PC-9 (cell line): ENCODE measurements at places on chromosomes 2 and 18. TPM values are rescaled to one million over a fixed set of nuclear protein-coding genes. Genes with fewer than 3 reads are reported as not detected.

DNA sequence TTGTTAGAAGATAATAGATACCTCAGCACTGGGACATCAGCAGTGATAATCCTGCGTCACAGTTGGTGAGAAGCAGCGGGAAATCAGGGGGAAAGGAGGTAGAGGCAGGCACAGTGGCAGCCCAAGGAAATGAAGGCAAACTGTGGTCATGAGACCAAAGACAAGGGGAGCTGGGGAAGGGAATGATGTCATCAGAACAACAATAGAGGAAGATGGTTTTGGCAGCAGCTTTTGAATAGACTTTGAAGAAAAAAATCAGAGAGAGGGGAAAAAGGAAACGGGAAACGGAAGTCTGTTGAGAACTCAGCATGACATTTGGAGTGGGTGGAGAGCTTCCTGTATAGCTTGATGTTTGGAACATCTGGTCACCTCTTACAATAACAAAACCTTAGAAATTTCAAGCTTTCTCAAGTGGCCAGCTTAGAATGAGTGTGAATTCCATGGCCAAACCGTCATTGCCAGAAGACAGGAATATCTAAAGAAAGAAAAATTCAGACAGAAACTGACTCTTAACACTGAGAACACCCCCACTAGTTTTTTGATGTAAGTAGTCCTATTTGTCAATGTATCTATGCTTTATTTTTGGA lies 18.4 kb upstream of the YES1 start:
- no peak for DNase-seq

Gene HNRNPA3
- total RNA-seq = 245 and 290 TPM in 2 replicates

DNA sequence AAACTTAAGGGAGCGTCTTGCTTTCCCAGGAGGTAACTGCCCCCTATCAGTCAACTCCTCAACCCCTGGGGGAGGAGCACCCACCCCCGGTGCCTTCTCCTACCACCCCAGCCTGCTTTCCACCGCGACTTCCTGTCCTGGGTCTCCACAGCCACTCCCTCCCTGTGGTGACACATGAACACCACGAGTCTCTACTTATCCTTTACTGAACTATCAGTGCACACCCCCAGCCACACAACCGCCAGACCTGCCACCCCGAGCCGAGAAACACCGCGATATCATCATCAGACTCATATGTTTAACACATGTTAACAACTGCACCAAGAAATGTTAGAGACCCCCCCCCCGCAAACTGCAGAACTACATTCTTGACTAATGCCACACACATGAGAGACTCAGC lies 43.3 kb downstream of the LONRF2 start:
- no peak for DNase-seq

GRCh38 chr2:148720501-148721001 lies 76.0 kb downstream of the EPC2 start:
- DNase-seq = no peak

Gene VIT
- not detected in 2 replicates for total RNA-seq

GRCh38 chr2:130872741-130873125 lies 36.0 kb downstream of the ARHGEF4 start:
- no peak for DNase-seq

- DNase-seq = no peak
Observed at GRCh38 chr2:15547115-15547876, 13.8 kb downstream of the NBAS start.

GRCh38 chr18:71237641-71238040 lies 948.8 kb downstream of the SOCS6 start:
- DNase-seq = no peak

GRCh38 chr2:170190172-170190571 lies 12.2 kb downstream of the MYO3B start:
- DNase-seq = no peak

DNA sequence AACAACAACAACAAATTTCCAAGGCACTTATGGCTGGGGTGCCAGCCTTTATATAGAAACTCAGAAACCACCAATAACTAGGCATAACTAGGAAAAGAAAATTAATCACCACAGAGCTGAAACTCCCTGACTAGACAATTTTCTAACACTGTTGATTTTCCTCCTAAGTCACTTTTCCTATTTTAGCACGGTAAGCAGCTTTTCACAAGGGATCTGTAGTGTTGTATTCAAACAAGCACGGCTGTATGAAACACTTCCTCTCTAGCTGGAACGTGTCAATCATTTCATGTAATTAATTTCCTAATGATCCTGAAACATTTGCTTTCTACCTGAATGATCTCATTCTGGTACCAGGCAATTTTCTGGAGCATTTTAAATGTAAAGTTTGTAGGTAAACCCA lies 645.0 kb downstream of the IRS1 start:
- no peak for DNase-seq

Gene GAREM2
- total RNA-seq = 0.96 and 1.7 TPM in 2 replicates

DNA sequence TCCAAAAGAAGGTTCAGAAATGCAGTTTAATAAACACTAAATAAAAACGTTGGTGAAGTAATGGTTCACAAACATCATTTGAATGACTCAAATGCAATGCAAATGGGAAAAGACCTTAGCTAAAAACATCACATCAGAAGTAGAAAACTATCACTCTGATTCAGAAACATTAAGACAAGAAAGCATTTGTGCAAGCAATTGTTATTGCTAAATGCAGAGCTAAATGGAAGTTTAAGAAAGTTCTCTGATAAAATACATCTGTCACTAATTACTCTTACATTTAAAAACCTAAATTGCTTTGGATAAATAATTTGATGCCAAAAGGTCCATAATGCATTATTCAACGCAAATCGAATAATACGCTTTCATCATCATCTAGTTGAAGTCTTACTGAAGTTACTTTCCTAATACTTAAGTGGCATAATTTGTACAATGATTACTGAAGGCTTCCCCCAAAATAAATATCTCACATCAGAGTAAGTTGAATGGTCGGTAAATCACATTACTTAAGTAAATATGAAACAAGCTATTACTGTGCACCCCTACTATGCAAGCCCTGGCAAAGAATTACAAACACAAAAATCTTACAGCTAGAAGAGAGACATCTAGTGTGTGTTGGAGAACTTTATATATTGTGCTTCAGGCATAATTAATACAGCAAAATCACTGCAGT lies 105.7 kb upstream of the KCTD1 start:
- DNase-seq = no peak

GRCh38 chr18:65352186-65352585 lies 398.6 kb upstream of the CDH7 start:
- DNase-seq = no peak

DNA sequence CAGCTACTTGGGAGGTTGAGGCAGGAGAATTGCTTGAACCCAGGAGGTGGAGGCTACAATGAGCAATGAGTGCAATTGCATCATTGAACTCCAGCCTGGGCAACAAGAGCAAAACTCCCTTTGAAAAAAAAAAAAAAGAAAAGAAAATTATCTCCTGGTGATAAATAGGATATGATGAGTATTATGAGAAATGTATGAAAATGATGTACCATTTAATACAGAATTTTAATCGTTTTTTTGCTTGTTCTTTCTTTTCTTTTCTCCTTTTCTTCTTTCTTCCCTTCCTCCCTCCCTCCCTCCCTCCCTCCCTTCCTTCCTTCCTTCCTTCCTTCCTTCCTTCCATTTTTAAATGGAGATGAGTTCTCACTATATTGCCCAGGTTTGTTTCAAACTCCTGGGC lies 40.4 kb downstream of the TTC27 start:
- DNase-seq = no peak

Gene ZNF532
- total RNA-seq = 19.1 and 21.1 TPM in 2 replicates

Gene TMEM163
- 1.4 and 2.4 TPM in 2 replicates for total RNA-seq

- DNase-seq = no peak
Observed at GRCh38 chr2:197215748-197216360, 94.7 kb downstream of the ANKRD44 start.

Gene SERPINB4
- not detected in 2 replicates for total RNA-seq

Gene SULT1C2
- 2.1 and 3.0 TPM in 2 replicates for total RNA-seq

GRCh38 chr18:56044239-56044638 lies 456.2 kb upstream of the TCF4 start:
- no peak for DNase-seq

Gene MEP1B
- total RNA-seq = not detected in 2 replicates

Gene RESP18
- not detected in 2 replicates for total RNA-seq

GRCh38 chr2:232038251-232038880 lies 76.9 kb downstream of the DIS3L2 start:
- DNase-seq = no peak

Gene TUBA3E
- not detected in 2 replicates for total RNA-seq

Gene HDHD2
- 22.8 and 24.4 TPM in 2 replicates for total RNA-seq

GRCh38 chr18:3140986-3141639 lies 78.7 kb downstream of the MYOM1 start:
- no peak for DNase-seq

DNA sequence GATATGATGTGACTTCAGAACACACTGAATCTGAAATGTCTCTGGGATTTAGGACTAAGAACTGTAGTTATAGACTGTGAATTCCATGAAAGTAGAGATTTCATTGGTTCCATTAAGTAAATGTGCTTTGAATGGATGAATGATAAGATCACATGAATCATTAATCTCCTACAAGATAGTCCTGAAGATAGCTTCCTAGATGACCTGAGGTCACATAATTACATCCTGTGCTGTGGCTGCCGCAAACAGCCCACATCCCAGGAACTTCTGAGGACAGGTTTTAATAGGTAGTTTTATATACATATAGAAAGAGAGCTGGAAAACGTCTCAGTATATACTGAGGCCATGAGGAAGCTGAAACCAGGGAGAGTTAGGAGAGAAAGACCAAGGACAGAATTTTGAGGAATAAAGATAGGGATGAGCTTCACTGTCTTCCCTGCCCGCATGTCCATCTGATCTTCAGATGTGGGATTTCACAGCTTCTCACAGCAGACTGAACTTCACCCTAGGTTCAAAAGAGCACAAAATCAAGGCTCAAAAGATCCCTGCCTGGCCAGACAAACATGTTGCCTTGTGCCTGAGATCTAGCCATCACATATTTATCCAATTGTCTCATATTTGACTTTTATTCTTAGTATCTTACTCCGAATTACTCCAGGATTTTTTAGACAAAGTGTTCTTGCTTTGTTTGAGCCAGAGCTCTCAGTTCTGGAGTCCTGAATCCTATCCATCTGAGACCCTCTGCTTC lies 188.2 kb downstream of the IRS1 start:
- DNase-seq = no peak

DNA sequence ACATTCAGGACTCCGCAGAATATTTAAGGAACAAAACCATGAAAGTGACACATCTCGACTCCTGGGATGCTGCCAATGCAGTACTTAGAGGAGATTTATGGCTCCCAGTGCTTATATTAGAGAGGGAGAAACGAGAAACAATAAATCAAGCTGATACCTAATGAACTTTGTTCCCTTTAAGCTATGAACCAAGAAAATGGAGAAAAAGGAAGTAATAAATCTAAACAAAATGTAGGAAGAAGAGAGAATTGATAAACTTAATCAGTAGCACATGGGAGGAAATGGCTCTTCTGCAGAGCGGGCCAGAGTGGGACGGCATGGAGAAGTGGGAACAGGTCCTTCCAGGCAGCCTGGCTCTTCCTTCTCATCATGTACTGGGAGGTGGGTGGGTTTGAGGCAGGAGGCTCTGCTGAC lies 42.7 kb downstream of the NPPC start:
- no peak for DNase-seq

DNA sequence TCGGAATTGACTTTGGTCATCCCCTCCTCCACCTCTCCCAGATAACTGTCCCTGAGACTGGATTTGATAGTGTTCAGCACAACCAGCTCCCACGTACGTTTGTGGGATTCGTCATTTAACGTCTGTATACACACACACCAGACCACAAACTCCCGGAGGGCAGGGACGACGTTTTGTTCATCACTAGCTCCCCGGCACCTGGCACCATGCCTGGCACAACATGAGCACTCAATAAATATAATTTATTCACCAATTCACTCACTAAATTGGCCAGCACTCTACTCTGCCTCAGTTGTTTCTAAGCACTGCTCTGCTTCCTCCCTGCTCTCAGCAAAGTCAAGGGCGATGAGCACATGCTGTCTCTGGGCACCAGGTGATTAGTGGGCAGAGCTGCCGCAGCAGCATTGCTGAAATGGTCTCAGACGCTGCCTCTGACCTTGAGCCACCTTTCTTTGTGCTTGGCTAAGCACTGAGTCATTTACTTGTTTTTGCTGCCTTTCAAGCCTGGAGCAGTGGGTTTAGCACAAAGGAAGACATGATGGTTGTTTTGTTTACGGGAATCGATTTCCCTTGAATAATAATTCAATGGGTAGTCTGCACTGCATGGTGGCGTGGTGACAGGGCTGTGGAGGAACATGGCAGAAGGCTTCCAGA lies 19.3 kb upstream of the LOXHD1 start:
- no peak for DNase-seq

DNA sequence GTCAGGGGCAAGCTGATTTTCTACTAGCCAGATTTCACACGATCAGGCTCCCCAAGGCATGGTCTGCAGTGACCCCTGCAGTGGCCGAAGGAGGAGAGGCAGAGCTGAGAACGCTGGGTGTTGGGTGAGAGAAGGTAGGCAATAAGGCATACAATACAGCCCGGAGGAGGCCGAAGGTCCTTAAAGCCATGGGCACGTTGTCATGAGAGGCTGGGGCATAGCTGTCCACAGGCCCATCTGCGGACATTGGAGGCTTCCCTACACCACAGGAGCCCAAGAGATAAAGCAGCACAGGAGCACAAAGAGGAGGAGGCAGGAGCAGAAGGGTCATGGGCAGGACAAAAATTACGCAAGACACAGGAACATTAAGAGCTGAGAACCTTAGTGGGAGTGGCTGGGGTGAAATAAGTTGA lies 16.7 kb upstream of the BZW1 start:
- DNase-seq = no peak

DNA sequence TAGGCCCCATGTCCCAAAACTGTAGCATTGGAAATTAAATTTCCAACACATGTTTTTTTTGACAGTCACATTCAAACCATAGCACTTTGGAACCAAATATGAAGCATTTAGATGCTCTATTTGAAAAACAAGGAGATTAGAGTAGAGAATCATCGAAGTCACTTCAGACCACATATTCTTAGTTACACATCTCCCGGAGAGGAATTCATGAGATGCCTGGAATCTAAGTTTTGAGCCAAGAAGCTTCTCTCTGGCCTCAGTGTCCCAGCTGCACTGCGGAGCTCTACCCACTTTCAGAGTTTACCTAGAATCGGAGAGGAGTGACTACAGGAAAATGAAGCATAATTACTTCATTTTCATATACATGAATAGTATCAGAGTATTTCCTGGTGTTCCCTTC lies 385.9 kb downstream of the TNS1 start:
- DNase-seq = no peak

Gene SIX3
- 1.4 TPM in 2 replicates for total RNA-seq

- no peak for DNase-seq
Observed at GRCh38 chr18:61549889-61550288, 216.7 kb downstream of the CDH20 start.
